ENCODE measurements at places on chromosomes 16 and 17.

- no peak for DNase-seq
Observed at GRCh38 chr16:78175287-78175686, 75.8 kb downstream of the WWOX start.

DNA sequence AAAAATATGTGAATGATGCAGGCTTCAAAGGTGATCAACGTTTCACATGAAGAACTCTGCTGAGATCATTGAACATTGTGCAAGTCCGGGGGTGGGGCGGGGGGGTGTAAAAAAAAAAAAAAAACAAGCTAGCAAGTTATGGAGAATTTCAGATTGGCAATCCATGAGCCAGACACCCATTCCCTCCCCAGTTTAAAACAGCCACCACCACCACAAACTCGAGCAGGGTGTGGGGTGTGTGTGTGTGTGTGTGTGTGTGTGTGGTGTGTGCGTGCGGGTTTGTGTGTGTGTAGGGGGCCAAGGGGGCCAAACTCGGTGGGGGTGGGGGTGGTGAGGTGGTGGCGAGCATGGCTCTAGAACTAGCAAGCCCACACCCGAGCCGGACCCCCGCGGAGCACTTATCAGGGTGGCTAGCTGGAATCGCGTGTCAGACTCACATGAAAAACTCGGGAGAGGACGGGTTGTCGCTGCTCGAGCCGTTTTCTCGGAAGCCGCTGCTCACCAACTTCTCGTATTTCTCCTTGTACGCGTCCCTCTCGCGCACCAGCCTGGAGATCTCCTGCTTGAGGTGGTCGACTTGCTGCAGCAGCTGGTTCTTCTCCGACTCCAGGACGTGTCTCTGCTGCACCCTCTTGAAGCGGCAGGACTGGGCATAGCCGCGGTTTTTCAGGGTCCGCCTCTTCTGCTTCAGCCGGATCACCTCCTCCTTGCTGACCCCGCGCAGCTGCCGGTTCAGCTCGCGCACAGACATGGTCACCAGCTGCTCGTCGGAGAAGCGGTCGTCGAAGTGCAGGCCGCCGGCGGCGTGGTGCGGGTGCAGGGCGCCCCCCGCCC lies 2.0 kb downstream of the MAF start:
- DNase-seq = no peak

GRCh38 chr17:45578516-45579455 lies 88.3 kb upstream of the PLEKHM1 start:
- no peak for DNase-seq

GRCh38 chr16:4283939-4284338 lies 11.1 kb upstream of the TFAP4 start:
- DNase-seq = no peak

GRCh38 chr16:57485091-57485915 lies 990 bp downstream of the DOK4 start:
- no peak for DNase-seq

GRCh38 chr16:71919035-71919434 lies 23.7 kb downstream of the IST1 start:
- no peak for DNase-seq

DNA sequence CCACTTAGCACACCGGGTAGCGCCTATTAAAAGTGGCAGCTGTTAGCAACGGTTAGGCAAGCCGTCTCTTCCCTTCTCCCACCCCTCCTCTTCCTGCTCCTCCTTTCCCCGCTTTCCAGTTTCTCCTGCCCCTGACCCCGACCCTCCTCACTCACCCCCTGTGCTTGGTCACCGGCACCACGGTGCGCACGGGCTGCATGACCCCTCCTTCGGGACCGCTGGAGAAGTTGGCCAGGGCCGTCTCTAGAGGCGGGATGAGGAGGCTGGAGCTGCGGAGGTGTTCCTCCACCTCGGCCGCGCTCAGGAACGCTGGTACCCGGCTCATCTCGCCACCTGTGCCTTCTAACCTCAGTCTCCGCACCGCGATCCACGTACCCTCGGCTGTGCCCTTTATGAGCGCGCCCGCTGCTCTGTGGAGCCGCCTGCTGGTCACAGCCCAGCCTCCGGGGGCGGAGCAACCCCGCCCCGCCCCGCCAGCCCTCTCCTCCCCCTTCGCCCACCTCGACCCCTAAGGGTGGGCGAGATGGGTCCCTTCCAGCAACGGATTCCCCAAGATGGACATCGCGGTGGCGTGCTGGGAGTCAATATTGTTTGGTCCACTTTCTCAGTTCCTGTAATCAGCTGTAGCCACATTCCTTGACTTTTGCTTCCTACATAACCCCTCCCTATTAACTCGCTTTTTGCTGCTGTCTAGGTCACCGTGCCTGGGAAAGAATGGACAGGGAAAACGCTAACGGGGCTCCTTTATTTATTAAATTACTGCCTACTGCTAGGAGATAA lies at the start of gene CRYM:
Gene CRYM (minus strand): TSS at position 364 of the 780 bp plus-strand sequence. CDS start 39 bp downstream, at position 325.
- DNase-seq = no peak

DNA sequence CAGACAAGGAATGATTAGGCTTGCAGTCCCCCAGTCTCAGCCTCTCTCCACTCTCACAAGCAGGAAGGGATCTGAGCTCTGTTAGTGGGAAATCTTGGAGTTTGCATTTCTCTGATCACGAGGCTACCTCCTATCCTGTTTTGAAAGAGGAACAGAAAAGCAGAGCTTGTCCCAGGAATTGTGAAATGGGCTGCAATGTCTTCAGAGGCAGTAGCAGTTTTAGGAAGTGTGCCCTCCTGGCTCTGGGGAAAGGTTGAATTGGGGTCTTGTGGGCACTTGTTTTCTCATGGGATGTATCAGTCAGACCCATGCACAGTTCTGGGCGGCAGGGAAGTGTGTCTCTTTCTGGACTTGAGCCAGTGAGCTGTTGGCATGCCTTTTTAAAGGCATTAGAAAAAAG lies 22.8 kb downstream of the NUP85 start:
- no peak for DNase-seq

DNA sequence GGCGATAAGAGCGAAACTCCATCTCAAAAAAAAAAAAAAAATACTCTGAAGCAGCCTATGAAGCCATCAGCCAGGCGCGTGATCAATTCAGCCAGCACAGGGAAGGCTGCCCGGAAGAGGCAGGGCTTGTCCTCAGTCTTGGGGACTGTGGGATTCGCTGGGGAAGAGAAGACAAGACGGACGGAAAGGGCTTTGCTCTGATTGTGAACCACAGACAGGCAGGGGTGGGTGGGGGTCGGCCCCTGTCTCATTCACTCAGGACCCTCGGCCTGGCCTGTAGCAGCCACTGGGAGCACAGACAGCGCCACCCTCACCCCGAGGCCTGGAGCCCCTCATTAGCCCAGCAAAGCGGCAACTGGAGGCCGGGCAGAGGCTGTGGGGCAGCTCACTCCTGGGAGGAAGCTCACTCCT lies 37.2 kb downstream of the ABR start:
- no peak for DNase-seq

DNA sequence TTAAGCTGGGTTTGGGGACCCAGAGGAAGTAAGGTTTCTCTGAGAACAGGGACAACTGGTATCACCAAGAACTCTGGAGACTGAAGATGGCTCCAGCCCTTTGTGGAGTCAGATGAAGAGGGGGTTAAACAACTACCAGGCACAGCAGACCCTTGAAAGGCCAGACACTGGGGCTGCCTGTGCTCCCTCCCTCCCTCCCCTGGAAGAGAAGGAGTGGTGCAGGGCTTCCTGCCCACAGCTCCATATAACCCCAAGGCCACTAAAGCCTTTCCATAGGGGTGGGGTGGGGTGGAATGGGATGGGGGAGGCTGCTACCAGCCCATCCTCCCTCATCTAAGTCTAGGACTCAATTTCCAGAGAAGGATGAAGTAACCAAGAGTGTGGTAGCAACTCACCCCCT lies 66.7 kb downstream of the CCDC182 start:
- DNase-seq = no peak

DNA sequence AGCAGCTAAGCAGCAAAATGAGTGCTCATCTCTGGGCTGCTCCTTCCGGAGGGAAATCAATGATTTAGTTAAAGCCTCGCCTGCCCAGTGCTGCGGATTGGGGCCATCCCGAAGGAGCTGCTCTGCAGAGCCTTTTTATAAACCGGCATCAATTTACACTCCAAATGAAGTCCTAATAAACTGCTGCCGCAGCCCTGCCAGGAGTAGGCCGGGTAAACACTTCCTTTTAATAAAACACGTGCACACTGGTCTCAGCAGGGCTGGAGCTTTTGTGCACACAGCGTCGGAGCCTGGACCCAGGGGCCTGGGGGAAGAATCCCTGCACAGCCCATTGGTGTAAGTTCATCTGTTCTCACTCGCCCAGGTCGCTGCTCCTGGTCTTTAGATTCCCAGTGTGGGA lies 79.6 kb upstream of the HS3ST2 start:
- no peak for DNase-seq

- DNase-seq = no peak
Observed at GRCh38 chr17:48148029-48148770, 40.6 kb downstream of the SNX11 start.

DNA sequence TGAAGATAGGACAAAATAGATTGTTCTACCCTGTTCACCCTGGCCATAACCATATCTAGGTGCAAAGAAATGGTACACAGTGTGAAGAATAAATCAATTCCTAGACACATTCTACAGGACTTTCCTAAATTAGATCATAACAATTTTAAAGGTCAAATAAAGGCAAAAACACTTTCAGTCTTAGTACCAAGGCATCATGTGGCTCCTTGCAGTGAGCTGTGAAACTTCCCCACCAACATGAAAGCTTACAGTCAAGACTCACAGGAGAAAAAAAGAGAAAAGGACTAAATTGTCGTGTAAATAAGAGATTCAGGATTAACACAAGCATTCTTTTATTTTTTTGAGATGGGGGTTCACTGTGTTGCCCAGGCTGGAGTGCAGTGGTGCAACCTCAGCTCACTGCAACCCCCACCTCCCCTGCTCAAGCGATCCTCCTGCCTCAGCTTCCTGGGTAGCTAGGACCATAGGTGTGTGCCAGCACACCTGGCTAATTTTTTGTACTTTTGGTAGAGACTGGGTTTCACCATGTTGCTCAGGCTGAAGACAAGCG lies 14.2 kb downstream of the NSMCE1 start:
- DNase-seq = no peak

GRCh38 chr17:69724238-69724637 lies 309.7 kb downstream of the MAP2K6 start:
- DNase-seq = no peak

- DNase-seq = no peak
Observed at GRCh38 chr17:65667656-65668055, 106.2 kb upstream of the AXIN2 start.

DNA sequence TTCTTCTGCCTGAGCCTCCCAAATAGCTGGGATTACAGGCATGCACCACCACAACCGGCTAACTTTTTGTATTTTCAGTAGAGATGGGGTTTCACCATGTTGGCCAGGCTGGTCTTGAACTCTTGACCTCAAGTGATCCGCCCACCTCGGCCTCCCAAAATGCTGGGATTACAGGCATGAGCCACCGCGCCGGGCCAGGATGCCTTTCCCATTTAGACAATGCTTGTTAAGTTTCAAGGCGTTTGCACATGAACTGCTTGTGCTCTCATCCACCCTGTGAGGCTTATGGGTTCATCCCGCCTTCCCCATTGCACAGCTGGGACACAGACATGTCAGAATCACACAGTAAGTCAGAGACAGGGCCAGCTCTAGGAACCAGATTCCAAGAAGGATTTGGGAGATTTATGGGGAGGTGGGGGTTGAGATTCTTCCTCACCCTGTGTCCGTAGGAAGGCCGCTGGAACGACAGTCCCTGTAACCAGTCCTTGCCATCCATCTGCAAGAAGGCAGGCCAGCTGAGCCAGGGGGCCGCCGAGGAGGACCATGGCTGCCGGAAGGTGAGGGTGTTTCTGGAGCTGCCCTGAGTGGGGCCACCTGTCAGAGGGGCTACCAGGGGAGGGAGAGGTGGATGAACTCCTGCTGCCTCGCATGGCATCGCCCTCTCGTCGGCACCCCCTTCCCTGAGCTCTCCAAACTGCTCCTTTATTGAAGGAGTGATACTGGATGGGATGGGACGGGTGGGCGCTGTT lies 46.3 kb downstream of the MRC2 start:
- DNase-seq = no peak

- no peak for DNase-seq
Observed at GRCh38 chr17:49977463-49978389, 8.7 kb downstream of the DLX4 start.

DNA sequence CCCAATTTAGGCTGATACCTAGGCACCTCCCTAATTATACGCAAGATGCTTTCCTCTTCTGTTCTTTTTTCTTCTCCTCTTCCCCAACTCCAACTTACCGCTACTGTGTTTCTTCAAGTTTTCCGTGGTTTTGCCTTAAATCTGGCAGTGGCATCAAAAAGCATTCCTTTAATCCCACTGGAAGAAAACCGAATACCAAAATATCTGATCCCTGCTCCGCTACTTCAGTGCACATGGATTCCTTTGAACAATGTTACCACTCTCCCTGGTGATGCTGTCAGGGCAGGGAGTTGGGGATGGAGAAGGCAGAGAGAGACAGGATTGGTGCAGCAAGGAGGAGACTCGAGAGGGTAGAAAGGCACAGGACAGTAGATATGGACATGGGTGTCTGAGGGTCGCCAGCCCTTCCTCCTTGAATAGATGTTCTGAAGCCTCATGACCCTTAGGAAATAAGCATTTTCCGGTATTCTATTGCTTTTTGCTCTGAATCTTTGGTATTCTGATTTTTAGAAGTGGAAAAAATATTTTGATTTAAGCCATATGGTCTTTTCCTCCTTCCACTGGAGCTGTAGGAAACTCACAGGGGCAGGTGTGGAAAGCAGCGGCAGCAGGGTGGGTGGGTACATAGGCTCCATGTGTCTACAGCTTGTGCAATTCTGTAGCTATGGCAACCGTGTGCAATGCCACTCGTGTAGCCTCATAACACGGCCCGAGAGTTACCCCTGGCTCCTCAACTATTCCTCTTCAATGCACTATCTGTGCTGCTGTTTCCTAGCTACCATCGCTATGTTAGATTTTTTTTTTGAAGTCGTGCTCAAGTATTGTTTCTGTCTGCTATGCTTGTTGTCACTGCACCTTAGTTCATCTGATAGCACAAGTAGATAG lies 32.3 kb upstream of the TANC2 start:
- no peak for DNase-seq

GRCh38 chr17:35738519-35739133 lies 7.2 kb downstream of the RASL10B start:
- DNase-seq = no peak

DNA sequence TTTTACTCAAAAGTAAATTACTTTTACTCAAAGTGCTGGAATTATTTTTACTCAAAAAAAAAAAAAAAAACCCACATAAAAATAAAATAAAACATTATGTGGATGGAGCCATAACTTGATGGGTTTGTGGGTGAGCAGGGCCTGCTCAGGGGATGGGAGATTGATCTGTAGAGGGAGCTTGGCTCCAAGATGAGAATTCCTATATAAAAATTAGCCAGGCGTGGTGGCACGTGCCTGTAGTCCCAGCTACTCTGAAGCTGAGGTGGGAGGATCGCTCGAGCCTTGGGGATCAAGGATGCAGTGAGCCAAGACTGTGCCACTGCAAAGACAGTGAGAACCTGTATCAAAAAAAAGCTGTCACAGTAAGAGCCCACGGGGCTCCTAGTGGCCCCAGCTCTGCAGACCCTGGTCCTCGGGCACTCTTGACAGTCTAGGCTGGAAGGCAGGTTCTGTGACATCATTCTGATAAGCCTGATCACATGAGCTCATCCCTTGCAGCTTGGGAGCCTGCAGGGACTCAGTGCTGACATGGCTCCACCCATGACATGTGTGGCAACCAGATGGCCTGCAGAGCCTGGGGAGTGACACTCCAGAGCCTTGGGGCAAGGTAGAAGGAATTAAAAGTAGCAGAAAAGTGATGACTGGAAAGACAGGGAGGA lies 42.5 kb downstream of the ST3GAL2 start:
- DNase-seq = no peak

Data from esophagus squamous epithelium (tissue), 5 donors.